ENCODE measurements at places on chromosomes 2 and 18.

GRCh38 chr18:8529609-8530008, 79.6 kb upstream of the RAB12 start:
- DNase-seq: no peak

GRCh38 chr18:24819141-24819890, 358.9 kb downstream of the HRH4 start:
- DNase-seq: no peak

GRCh38 chr2:16224298-16225045, 284.1 kb downstream of the MYCN start:
- no peak for DNase-seq

DNA sequence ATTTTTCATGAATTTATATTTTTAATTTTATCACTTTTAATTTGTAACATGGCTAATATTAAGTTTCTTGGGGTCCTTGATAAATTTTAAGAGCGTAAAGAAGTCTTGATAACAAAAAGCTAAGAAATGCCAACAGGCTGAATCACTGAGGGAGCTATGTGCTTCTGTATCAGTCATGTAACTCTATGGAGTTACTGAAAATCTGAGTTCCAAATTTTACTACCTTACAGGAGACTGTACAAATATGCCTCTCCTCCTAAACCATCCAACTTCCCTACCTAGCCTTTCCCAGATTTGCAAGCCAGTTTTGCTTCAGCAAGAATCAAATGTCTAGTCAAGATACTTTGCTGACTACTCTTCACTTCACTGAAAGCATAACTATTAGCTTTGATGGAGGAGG, 35.7 kb downstream of the FEZ2 start:
- DNase-seq: no peak

DNA sequence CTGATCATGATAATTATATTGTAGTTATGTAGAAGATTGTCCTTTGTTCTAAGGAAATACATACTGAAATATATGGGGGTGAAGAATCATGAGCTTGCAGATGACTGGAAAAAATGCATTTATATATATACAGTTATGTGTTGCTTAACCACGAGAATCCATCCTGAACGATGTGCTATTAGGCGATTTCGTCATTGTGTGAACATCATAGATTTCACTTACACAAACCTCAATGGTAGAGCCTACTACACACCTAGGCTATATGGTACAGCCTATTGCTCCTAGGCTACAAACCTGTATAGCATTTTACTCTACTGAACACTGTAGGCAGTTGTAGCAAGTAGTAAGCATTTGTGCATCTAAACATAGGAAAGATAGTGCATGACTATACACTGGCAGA, 2.6 kb upstream of the ACAA2 start:
- no peak for DNase-seq

DNA sequence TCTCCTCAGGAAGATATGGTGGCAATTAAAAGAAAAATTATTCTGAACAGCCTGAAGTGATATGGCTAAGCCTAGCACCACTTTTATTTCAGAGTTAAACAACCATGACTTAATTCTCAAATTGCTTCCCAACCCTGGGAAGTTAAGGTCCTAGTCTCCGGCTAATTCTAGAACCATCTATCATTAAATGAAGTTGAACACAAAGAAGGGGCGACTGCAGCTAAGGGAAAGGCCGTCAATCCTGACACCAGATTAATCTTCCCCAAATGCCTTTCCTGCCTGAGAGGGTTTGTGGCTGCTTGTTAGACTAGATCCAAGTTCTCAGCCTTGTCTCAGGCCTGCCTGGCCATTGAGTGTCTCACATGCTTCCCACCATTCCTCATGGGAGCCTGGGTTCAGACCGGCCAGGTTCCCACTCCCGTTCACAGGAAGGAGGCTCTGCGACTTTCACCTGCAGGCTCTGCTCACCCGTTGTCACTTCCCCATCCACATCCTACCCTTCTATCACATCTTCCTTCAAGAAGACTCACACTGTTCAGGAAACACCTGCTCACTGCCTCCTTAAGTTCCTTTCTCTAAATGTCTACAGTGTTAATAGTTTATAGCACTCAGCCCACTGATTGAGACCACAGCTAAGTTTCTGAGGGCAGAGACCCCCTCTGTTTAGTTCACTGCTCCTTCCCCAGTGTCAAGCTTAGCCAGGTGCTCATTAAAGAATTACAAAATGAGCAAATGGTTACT, 282.9 kb upstream of the REV1 start:
- no peak for DNase-seq

DNA sequence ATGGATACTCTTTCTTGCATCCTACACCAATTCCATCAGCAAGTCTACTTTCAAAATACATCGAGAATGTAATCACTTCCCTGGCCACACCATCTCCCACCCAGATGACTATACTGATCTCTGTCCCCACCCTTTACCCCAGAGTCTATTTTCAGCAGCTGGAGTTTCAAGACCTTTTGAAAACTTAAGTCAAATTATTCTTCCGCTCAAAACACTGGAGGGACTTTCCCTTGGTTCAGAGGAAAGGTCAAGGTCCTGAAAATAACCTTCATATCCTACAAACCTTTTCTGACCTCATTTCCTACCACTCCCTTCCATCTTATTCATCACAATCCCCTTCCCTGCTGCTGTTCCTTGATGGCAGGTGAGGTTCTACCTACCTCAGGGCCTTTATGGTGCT, 58.8 kb upstream of the LYPD6 start:
- DNase-seq: no peak

- no peak for DNase-seq
Measured at GRCh38 chr2:2101924-2102323, 229.2 kb downstream of the MYT1L start.

DNA sequence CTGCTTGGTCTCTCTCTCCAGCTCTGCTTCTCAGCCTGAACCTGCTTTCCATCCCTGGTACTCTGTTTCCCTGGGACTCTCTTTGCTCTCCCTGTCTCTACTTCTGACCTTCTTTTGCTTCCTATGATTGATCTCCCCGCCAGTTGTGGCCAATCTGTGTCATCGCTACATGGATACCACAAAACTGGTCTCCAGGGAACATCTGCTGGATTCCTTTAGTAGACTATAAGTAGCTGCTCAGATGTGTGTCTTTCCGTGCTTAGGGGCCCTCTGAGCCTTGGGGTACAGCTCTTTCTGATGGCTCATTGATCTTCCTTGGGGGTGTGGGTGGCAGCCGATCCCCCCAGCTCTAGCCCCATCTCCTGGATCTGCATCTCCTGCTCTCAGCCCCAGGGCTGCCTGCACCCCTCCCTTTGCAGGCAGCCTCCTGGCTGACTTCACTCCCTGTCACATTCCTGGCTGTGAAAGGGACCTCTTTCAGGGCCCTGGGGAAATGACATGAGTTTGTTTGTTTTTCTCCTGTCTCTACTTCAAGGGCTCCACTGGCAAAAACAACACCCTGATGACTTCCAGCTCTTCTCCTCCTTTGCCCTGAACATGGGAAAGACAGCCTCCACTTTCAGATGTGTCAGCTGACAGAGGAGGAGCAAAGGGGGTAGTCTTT, 333.7 kb downstream of the CYP26B1 start:
- no peak for DNase-seq

DNA sequence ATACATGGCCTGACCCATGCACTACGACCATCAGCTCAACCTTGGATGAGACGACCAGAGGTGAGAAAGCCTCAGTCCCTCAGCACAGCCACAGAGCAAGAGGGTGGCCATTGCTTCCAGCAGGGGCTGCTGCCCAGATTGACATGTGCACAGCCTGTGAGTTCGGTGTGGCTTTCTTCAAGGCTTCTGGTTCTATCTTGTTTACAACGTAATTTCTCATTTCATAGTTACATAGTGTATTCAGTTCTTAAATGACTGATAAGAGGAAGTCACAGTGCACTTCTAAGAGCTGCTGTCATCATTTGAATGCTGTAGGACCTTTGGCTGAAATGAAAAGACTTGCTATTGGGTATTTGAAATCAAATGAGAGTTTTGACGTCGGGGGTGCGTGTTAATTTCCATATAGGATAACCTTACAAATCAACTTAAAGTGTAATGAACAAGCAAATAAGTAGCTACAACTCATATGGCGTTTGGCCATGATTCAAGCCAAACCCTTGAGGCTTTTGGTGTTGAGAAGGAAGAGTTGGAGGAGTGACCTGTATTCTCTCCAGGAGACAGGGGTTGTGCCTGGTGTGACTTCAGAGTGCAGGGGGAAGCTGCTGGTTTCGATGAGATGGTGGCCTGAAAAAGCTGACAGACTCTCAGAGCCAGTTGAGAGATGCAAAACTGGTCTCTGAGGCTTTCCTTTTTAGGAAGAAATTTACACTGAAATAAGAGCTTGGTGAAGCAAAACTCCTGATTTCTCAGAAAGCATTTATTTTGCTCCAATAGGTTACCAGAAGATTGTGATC, 51.0 kb downstream of the TSHZ1 start:
- no peak for DNase-seq

DNA sequence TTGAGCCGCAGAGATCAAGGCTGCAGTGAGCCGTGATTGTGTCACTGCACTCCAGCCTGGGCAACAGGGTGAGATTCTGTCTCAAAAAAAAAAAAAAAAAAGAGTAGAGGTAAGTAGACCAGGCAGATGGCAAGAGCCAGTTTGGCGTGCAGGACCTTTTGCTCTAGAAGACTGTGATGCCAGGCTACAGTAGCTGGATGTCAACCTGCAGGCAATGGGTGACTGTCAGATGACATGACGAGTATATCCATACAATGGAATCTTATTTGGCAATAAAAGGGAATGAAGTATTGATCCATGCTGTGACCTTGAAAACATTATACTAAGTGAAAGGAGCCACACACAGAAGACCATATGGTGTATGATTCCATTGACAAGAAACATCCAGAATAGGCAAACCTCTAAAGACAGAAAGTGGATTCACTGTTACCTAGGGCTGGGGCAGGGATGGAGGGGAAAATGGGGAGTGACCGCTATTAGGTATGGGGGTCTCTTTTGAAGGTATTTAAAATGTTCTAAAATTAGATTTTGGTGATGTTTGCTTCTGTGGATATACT, 11.2 kb upstream of the DGUOK start:
- DNase-seq: no peak

DNA sequence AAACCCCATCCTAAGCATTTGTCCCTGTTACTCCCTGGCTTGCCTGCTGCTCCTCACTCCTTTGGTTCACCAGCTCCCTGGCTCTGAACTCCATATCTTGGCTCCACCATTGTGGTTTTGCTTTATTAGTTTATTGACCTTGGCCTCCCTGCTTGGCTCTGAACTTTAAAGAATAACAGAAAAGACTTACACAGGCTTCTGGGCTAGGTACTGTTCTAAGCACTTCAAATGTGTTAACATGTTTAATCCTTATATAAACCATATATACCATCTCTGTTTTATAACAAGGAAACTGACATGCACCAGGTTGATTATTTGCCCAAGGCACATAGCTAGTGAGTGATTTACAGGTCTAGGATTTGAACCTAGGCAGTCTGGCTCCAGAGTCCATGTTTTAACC, 149.7 kb upstream of the CAPN13 start:
- DNase-seq: no peak

DNA sequence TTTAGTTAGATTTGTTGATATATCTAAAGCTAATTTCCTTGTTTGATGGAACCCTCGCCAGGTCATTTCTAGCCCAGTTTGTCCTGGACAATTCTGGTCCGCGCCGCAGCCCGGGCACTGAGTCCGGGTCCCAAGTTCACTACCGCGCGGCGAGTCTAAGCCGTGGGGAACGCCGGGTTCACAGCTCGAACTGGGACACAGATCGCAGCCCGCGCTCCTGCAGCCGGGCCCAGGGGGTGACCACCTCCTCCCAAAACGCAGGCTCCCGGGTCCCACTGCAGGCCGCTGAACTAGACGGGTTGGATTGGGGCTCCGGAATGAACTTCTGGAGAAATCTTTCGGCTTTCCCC, 681 bp downstream of the ACADL start:
- DNase-seq: no peak

GRCh38 chr18:23616258-23616657, 30.0 kb upstream of the NPC1 start:
- DNase-seq: no peak

DNA sequence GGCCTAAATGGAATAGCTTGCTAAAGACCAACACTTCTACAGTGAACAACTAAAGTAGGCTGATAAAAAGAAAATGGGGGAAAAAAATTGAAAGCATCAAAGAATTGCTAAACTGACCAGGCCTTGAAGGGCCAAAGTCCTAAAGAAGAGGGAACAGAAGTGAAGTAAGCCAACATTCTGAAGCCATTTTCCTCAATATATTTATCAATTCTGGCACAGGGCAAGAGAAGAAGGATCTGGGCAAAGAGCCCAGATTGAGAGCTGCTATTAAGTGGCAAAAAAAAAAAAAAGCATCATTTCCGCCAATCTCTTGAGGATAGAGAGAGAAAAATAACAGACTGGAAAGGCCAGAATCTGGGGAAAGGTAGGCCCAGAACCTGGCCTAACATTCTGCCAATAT, 25.7 kb downstream of the FANCL start:
- no peak for DNase-seq

- no peak for DNase-seq
Measured at GRCh38 chr2:168244318-168244717, 3.1 kb downstream of the STK39 start.

DNA sequence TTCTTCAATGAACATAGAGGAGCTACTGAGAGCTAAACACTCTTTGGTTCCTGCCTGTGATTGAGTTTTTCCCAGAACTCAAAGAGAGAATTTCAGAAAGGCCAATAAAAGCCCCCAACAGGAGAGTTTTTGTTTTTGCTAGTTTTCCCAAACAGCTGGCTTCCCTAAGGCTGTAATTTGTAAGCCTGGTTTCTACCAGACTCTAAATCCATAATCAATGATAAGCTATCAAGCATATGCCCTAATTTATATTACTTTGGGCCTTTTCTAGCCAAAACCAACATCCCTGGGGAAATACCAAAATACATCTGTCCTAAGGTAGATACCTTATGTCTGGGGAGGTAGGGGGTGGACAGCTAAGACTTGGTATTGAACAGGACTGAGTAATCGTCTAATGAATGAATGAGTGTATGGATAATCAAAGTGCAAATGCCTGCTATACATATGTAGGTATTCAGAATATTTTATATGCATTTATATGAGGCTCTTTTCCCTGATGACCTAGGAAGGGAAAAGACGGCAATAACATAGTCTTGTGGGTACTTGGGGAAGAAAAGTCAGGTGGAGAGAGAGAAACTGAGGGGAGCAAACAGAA, 26.0 kb upstream of the APOB start:
- DNase-seq: no peak

- DNase-seq: no peak
Measured at GRCh38 chr2:148259674-148260073, 238.8 kb downstream of the MBD5 start.

DNA sequence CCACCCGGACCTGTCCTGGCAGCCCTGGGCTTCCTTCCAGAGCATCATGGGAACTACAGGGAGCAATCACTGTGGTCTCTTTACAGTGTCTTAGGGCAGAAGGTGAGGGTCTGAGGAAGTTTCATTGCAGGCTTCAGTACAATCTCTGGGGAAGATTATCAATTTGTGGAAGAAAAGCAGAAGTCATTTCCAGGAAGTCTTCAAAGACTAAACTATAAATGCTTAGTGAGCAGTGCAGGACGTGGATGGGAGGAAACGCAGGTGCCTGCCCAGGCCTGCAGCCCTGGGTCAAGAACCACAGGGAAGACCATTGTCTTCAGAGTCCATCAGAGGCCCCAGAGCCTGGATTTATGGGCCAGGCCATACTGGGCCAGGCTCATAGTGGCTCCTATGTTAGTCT, 54.3 kb downstream of the INO80C start:
- no peak for DNase-seq

- no peak for DNase-seq
Measured at GRCh38 chr2:182541268-182541667, 114.4 kb upstream of the PDE1A start.

- DNase-seq: no peak
Measured at GRCh38 chr18:54268751-54269150, 566 bp upstream of the POLI start.

Data from left forelimb (tissue), 1 donor.